ENCODE measurements at places on chromosomes 12 and 14.

- no peak for DNase-seq
Measured at GRCh38 chr12:110135806-110136205, 11.6 kb downstream of the IFT81 start.

GRCh38 chr12:122471324-122472226, 29.2 kb downstream of the ZCCHC8 start:
- DNase-seq: no peak

DNA sequence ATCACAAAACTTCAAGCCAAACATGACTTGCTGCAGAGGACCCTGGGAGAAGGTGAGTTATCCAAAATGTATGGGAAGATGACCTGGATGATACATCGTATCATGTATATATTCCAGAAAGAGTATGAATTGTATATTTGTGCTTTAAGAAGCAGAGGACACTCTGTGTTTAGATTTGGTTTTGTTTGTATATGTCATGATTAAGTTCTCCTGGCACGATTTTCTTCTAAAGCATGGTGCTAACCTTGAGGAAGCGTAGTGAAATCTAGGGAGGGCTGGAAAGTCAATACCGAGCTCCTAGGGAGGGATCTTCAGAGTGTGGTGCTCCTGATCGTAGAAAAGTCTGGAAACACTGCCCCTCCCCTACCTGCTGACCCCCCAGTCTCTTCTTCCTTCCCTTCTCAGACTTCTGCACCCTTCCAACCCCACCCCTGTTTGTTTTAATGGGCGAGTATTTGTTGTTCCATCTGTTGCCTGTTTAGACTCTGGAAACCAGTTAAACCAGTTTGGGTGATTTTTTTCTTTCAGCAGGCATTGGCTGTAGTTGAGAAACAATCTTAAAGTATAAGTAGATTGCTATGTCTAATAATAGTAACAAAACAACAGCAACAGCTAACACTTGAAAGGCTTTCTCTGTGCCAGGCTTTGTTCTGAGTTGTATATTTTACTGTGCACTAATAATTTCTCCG, 141.6 kb downstream of the KICS2 start:
- no peak for DNase-seq

GRCh38 chr12:98208816-98209215, 306.6 kb upstream of the TMPO start:
- DNase-seq: no peak

DNA sequence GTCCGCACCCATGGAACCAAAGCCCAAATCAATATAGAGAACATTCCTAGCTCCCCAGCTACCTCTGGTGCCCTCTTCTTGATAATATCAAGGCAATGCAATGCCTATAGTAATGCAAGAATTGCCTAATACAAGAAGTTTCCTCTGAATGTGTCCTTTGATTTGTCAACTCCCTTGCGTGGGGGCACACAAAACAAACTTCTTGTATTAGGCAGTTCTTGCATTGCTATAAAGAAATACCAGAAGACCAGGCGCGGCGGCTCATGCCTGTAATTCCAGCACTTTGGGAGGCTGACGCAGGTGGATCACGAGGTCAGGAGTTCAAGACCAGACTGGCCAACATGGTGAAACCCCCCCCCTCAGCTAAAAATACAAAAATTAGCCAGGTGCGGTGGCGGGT, 10.4 kb upstream of the ITPK1 start:
- DNase-seq: no peak

DNA sequence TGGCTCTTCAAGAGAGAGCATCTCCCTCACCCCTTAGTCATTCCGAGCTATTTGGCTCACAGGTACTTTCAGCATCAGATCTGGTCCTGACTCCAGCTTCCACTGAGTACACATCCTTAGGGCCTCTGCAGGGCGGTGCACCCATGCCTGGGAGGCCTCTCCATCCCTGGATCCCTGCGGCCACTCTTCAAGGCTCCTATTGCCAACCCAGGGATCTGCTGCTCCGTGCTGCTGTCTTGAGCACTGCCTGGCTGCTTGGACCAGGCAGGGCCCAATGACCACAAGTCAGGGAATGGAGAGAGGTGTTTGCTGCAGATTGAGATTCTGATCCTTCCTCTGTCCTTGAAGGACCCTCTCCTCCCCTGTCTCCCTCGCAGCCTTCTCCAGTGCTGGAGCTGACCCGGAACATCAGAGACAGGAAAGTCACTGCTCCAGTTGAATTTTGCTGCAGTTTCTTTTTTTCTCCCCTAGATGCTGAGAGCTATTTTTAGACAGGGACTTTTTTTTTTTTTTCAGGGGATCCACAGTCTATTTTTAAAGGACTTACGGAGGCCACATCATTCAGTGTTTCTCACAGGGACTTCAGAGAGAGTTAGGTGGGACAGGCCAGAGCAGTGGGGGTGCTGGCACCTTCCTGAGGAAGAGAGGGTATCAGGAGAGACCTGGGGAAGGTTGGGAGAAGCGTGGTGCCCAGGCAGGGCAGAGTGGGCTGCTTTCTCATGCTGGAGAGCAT, 50.1 kb upstream of the KCNA1 start:
- DNase-seq: no peak

- no peak for DNase-seq
Measured at GRCh38 chr14:104778694-104779331, 16.7 kb downstream of the AKT1 start.

DNA sequence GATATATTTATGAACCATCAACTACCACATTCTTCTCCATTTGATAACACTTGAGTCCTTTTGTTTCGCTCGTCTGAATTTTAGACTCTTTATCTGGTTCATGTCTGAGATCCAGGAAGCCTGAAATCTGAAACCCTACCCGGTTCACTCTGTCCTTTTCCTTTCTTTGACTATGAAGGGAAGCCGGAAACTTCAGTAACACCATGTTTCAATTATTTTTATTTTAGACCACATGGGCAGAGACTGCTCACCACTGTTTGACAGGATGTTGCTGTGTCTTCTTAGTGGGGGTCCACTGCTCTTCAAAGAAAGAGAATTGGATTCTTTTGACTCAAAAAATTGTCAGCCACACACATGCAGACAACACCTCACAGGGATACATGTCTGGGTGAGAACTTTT, 331.9 kb upstream of the FLRT2 start:
- no peak for DNase-seq

GRCh38 chr14:42187846-42188245, 581.2 kb downstream of the LRFN5 start:
- DNase-seq: no peak

DNA sequence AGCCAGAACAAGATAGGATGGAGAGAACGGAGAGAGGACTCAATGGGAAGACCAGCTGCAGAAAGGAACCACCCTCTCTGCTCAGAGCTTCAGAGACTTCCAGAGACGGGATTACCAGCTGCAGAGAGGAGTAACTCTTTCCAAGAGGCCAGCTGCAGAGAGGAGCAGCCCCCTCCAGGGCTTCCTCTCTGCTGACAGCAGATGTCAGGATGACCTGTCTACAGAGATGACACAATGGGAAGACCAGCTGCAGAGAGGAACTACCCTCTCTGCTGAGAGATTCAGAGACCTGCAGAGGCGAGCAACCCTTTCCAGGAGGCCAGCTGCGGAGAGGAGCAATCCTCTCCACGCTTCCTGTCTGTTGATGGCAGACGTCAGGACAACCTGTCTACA, 61.8 kb downstream of the KLRG1 start:
- DNase-seq: no peak

- no peak for DNase-seq
Measured at GRCh38 chr12:44654646-44655639, 221.2 kb downstream of the NELL2 start.

- no peak for DNase-seq
Measured at GRCh38 chr12:26266881-26267280, 71.5 kb downstream of the SSPN start.

DNA sequence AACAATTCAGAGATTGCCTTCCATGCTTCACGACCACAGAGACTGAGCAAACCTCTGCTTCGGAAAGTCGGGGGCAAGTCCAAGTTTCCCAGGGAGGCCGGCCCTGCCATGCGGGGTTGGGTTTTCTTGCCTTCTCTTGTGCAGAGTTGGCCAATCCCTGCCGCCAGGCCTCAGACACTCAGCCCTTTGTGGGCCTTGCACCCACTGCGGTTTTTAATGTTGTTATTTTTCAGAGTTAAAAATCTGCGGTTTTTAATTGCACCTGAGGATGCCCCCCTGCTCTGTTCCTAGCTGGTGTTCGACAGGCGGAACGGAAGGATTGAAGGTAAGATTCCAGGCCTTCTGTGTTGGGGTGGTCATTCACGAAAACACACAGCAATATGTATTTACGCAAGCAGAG, 108.7 kb downstream of the CALM1 start:
- DNase-seq: no peak

- DNase-seq: no peak
Measured at GRCh38 chr12:124289634-124290600, 5.0 kb upstream of the RFLNA start.

GRCh38 chr14:57831981-57832380, 33.9 kb downstream of the SLC35F4 start:
- DNase-seq: no peak

DNA sequence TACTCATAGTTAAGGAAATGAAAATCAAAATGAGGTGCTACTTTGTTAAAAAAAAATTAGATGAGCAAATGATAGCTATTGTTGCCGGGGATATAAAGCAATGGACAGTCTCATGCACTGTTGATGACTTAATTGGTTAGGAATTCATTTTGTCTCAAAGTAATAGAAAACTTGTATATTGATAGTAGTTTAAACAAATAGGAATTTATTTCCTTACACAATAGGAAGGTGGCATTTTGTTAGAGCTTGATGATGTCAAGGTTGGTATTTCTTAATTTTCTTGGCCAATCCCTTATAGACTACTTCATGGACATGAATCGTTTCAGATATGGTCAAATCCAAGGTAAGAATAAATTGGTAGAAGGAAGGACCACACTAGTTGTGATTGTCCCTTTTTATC, 7.8 kb downstream of the PRPF39 start:
- no peak for DNase-seq

- DNase-seq: no peak
Measured at GRCh38 chr14:91369628-91370445, 47.8 kb downstream of the CCDC88C start.

- DNase-seq: no peak
Measured at GRCh38 chr14:93104961-93105360, 10.8 kb downstream of the ITPK1 start.

GRCh38 chr12:128076188-128076587, 190.8 kb upstream of the TMEM132C start:
- no peak for DNase-seq

DNA sequence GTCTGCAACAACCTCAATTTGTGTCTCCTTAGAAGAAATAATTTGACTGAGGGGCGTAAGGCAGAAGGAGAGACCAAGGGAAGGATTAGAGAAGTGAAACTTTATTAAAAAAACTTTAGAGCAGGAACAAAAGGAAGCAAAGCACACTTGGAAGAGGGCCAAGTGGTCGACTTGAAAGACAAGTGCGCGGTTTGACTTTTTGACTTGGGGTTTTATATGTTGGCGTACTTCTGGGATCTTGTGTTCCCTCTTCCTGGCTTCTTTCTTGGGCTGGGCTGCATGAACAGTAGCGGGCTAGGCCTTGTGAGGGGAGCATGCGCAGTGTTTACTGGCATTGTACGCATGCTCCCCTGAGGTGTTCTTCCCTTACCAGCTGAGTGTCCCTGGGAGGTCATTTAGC, 369.3 kb upstream of the DCN start:
- DNase-seq: no peak

- DNase-seq: no peak
Measured at GRCh38 chr12:5488626-5488955, 56.7 kb downstream of the NTF3 start.

- no peak for DNase-seq
Measured at GRCh38 chr14:68377459-68377858, 415.4 kb downstream of the ZFP36L1 start.

Data from activated CD8-positive, alpha-beta memory T cell treated with anti-CD3 and anti-CD28 coated beads for 1 hour (primary cell).